ENCODE measurements at places on chromosomes 1 and 21.

GRCh38 chr1:115067161-115067859 lies 22.0 kb downstream of the TSPAN2 start:
- DNase-seq: no peak

GRCh38 chr1:110477041-110477440 lies 26.1 kb downstream of the PROK1 start:
- no peak for DNase-seq

GRCh38 chr1:45340816-45341466 lies 701 bp upstream of the MUTYH start:
- no peak for DNase-seq

- peak; percentile 53 for DNase-seq
Observed at GRCh38 chr1:201739492-201740085, 89.4 kb upstream of the IPO9 start.

DNA sequence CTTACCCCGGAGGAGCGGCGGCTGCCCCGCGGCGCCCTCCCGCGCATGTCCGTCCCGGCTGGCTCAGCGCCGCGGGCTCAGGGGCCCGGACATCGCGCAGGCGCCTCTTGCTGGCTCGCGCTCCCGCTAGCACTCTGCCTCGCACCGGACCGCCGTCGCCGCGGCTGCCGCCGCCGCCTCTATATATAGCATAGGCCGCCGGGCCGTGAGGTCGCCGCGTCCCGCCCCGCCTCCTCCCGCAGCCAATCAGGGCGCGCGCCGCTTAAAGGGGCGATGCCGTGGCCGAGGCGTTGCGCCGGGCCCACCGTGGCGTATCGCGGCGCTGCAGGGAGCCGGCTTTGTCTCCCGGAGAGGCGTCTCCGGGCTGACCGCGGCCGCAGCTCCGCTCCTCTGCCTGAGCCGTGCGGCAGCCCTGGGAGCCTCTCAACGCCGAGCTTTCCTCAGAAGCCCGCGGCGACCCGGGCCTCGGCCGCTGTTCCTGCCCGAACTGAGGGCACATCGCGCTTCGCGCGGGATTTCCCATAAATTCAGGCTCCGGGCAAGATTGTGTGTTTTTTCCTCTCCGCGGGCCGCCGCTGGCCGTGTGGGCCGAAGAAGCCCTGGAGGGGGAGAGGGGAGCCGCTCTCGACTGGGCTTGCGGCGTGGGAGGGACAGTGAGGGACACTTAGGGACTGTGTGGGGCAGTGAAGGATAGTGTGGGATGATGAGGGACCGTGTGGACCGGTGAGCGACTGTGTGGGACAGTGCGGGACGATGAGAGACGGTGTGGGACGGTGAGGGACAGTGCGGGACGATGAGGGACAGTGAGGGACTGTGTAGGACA lies at the start of gene ERRFI1:
Gene ERRFI1 (minus strand): TSS at position 157 of the 823 bp plus-strand sequence. CDS start 10,690 bp downstream, outside the sequence.
- peak; percentile 88 for DNase-seq

DNA sequence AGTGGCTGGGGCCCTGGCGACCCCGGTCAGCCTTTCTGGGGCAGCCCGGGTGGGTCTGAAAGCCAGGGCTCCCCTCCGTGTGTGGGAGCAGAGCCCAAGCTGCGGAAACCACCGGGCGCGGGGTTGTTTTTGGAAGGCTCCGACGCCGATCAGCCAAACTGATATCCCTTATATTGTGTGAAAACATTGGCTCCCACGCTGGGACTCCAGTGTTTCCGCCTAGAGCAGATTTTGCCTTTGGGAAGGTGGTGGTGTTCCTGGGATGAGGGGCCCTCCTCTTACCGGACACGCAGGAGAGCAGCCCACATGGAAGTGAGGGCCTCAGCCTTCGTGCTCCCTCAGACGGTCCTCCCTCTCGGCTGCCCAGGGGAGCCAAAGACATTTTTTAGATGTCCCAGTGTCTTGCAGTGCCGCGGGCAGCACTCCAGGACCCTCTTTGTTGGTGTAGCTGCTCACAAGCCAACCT lies 54.3 kb downstream of the NGF start:
- no peak for DNase-seq

GRCh38 chr1:93638307-93638847 lies 43.3 kb downstream of the BCAR3 start:
- no peak for DNase-seq

GRCh38 chr1:61378494-61379180 lies 296.3 kb downstream of the NFIA start:
- no peak for DNase-seq

DNA sequence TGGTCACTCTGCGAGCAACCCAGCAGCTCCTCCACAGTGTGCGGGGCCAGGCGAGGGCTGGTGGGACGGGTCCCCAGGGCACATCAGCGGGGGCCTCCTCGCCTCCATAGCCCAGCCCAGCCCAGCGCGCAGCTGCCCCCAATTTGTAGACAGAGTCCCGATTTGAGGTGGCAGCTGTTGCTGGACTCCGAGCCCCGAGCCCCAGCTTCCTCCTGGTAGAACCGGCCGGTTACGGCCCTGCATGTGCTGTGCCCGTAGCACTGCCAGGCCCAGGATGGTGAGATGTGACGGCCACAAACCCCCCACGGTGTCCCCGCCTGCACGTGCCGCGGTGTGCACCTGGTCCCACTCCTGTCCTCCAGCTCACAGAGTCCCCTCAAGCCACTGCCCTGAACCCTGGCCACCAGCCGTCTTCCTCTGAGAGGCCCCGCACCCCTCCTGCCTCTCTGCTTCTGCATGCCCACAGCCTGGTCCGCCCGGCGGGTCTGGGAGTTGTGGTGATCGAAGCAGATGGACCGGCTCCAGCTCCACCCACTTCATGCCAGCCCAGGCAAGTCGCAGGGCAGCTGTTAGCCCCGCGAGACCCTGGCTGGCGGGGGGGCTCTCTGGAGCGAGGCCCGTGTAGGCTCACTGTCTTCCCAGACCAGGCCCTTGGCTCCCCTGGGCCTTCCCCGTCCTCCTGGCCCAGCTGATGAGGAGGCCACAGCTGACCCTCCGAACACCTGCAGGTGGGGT lies 55.5 kb downstream of the MORN1 start:
- DNase-seq: no peak

DNA sequence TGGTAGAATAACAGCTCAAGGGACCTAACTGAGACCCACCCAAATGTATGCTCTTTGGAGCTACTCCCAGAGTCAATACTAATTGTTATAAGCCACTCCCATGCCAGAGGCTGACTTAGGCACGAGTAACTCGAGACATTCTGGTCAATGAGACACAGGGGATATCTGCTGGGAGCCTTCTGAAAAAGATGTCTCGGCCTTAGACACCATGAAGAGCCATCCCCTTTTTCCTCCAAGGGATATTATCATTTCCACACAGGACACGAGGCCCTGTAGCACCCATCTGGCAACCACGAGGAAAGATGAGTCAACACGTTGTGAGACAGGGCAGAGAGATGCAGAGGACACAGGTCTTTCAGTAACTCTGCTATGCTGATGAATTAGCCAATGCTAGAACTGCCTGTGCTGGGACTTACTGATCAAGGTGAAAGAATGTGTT lies 30.7 kb downstream of the ITPKB start:
- DNase-seq: no peak

- no peak for DNase-seq
Observed at GRCh38 chr1:179230251-179230650, 774 bp upstream of the ABL2 start.

DNA sequence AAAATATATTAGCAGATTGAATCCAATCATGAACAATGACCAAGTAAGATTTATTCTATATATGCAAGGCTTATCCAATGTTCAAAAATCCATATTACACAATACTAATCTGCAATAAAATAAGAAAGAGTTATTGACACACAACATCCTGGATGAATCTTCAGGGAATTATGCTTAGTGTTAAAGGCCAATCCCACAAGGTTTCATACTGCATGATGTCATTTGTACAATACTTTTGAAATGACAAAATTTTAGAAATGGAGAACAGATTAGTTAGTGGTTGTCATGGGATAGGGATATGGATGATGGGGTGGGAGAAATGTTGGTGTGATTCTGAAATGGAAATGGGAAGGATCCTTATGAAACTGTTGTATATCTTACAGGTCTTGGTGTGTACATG lies 425.7 kb downstream of the SIPA1L2 start:
- DNase-seq: no peak

GRCh38 chr1:159184201-159184600 lies 12.8 kb downstream of the CADM3 start:
- no peak for DNase-seq

GRCh38 chr1:24751833-24752232 lies 6.6 kb downstream of the CLIC4 start:
- no peak for DNase-seq

GRCh38 chr1:229408458-229409037 lies 25.3 kb downstream of the ACTA1 start:
- DNase-seq: no peak

- DNase-seq: no peak
Observed at GRCh38 chr1:19720973-19721372, 56.3 kb downstream of the HTR6 start.

DNA sequence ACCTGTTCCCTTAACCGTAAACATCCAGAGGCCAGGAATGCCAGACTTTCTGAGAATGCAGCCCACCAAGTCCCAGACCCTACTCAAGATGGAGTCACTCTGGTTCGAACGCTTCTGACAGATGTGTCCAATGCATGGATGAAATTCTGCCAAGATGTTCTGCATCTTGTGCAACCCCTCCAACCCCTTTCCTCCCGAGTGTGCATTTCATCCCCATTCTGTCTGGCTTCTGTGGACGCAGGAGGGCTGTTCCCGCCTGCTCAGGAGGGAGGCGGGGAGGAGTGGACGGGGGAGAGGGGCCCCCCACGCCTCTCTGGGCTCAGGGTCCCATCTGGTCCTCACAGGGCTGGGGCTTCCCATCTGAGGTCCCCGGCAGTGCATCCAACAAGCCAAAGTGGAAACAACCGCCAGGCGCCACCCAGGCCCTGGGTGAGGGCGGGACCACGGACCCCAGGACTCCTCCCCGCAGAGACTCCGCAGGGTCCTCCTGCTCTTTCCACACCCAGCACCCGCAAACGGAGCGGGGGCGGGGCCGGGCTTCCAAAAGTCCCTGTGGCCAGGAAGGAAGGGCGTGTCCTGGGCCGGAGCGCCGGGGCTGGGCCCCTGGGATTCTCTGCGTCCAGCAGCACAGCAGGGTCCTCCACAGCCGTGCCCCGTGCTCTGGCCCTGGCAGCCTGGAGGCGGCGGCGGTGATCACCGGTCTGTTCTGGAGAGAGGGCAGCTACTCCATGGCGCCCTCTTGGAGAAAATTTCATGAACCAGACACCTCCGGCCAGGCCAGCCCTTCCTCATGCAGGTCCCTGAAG lies 27.8 kb upstream of the SUMO3 start:
- DNase-seq: peak; percentile 46

GRCh38 chr1:3113047-3113740 lies 44.2 kb downstream of the PRDM16 start:
- no peak for DNase-seq

GRCh38 chr1:110982320-110982719 lies 18.6 kb upstream of the LRIF1 start:
- no peak for DNase-seq

DNA sequence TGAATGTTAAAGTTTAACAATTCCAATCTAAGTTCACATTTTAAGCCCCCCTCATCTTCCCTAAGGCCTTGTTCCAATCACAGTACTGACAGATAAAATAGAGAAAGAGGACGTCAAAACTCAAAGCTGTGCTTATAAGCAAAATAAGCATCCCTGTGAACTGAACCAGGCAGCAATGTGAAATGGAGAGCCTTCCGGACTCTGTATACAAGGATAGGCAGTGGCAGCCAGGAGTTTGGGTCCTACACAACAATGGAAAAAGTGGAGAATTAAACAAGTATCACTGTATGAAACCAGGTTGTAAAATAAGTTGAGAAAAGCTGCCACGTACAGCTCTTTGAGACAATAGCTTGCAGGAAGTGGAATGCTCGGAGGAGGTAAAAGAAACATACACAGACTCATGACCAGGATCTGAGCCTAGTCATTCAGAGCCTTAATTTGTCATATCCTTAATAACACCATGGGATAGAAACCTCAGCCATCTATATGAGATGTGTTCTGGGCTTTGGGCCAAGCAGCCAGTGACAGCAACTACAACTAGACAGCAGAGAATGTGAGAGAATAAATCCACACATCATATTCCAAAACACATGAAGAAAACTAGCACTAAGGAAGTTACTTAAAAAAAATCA lies 55.2 kb upstream of the PALMD start:
- DNase-seq: no peak

- peak; percentile 60 for DNase-seq
Observed at GRCh38 chr1:61641578-61642336, 83.2 kb downstream of the TM2D1 start.
